ENCODE measurements at places on chromosomes 1 and 21.
A peak's percentile ranks its signal among the peaks of the same experiment; 100 is the strongest.

DNA sequence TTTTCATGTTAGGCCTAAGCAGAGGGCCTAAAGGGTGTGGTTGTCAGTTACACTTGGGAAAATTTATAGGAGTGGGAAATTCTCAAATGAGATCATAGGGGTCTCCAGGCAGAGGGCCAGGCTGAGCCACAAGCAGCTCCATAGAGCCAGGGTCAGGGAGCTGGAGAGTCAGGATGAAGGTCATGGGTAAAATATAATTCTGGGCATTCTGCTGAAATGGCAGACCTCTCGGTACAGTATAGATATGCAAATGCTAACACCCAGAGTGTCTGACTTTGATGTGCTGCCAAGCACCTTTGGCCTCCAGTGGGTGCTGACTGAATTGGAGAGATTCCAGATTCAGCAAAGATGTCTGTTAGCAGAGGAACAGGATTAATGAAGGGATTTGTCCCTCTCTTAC lies 40.1 kb downstream of the DNM3 start:
- no peak for DNase-seq

DNA sequence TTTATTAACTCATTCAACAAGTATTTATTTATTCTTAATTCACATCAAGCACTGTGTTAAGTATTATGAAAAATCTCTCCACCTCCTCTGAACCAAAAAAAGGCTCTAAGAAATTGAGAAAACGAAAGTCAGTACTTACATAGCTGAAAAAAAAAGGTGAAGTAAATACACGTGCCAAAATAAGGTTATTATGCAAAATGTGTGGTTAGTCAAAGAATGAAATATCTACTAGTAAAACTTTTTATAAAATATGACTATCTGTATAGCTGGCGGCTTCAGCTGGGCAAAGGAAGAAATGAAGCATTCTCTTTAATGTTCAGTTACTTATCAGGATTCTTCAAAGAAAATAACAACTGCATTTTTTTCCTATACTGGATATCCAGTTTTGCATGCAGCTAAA lies 35.5 kb upstream of the ASPM start:
- no peak for DNase-seq

DNA sequence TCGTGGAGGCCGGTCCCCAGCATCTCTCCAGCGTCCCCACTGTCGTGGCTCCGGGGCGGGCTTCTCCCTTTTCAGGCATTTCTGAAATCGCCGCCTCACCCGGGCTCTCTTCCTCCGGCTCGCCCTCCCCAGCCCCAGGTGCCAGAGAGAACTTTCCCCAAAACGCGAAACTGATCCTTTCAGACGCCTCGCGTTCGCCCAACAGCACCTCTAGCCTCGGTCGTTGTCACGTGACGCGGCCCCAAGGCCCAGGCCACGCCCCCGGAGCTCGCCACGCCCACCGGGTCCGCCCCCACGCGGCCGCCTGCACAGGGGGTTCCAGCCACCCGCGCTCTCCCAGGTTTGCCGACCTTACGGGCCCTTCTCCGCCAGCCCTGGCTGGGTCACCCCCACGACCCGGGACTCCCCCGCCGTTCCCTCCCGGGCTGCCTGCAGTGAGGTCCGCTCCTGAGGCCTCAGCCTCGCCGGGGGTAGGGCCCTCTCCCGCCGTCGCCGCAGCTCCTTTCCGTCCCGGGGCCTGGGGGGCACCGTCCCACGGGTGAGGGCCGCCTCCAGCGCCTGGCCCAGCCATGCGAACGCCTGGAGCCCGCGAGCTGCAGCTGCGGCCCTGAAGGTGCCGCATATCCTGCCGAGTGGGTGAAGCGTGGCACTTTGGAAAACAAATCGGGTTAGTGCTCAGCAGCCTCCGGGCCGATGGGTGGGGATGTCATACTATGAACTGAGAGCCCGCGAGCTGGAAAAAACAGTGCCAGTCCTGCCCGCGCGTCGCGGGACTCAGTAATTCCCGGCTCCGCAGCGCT lies 21.0 kb downstream of the H3-3A start:
- DNase-seq: peak; percentile 94

DNA sequence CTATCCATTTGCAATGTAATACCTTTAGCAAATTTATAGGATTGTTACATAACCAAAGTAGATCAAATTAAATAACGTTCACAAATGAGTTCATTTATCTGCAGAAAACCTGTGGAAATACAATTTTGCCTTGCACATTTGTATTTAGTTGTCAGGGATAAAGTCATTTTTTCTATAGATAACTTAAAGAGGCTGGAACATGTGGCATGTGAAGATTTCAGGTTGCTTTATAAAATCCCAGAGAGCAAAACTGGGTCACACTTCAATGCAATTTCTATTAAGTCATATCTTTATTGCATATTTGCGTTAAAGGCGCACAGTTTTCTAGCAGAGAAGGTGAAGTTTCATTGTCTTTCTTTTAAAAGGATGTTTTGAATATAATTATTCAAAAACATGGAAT lies 342.4 kb downstream of the USP25 start:
- no peak for DNase-seq

DNA sequence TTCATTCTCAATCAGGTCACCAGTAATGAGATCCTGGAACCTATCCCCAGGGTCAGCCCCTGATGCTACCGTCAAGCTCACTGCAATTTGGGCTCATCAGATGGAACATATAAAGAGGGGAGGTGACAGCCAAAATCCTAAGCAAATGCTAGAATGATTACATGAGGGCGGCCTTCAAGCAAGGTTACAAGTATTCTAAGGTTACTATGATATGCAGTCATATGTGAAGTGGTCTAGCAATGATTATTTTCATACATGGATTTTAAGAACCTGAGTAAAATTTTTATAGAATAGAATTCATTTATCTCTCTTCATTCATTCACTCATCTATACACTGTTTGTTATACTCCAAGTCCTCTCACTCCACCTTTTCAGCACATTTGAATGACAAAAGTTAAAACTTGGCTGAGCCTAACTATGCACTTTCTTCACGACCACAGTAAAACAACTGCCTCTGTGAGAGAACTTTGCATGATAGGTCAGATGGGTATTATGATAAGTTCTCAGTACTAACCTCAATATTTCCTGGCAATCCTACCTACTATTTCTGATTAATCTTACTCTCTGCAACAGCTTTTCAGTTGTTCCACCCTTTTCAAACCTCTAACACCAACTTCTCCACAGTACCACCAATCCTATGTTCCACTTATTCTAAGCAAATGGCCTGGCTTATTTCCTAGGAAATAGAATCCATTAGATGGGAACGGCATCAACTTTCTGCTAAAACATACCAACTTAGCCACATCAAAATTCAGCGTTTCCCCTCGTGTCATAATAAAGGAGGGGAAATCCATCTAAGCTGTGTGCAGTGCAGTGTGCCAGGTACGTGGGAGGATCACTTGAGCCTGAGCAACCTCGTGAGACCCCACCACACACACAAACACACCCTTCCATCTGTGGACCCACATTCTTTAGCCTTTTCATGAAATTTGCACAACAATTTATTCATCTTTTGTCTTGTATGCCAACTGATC lies 32.0 kb downstream of the LHX9 start:
- DNase-seq: peak; percentile 41

- no peak for DNase-seq
Observed at GRCh38 chr1:6456800-6457466, 9.0 kb downstream of the TNFRSF25 start.

DNA sequence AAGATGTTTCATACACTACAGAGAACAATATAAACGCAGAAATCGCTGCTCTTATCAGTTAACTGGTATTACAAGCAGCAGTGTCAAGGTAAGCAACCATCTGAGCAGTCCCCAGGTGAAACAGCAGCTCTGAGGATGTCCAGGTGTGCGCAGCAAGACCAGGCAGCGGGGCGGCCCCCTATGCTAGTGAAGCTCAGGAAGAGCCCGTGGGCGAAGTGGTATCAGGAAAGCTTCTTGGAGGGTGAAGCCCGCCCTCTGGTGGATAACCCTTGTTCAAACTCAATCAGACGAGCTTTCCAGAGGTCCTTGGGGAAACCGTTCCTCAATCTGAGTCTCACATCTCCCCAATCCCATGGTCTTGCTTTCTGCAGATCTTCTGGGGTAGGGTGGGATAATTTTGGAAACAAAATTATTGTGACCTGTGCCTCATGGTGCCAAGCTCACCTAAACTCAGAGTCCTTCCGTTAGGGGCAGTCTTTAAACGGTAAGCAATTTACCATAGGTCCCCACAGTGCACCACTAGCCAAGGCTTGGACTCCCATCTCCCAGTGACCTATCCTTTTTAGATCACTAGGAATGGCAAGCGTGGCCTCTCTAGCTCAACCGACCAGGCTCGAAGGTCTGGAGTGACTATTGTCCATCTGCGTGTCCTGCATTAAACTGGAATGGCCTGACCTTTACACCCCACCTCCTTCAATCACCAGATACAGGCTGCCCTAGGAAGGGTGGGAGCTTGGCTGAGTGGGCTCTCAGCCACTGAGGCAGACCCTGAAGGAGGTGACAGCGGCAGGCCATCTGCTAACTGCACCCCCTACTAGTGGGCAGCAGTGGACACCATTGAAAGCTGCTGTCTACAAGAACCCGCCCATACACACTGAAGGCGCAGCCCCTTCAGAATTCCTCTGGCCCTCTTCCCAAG lies 13.6 kb upstream of the FAM110D start:
- DNase-seq: peak; percentile 79

DNA sequence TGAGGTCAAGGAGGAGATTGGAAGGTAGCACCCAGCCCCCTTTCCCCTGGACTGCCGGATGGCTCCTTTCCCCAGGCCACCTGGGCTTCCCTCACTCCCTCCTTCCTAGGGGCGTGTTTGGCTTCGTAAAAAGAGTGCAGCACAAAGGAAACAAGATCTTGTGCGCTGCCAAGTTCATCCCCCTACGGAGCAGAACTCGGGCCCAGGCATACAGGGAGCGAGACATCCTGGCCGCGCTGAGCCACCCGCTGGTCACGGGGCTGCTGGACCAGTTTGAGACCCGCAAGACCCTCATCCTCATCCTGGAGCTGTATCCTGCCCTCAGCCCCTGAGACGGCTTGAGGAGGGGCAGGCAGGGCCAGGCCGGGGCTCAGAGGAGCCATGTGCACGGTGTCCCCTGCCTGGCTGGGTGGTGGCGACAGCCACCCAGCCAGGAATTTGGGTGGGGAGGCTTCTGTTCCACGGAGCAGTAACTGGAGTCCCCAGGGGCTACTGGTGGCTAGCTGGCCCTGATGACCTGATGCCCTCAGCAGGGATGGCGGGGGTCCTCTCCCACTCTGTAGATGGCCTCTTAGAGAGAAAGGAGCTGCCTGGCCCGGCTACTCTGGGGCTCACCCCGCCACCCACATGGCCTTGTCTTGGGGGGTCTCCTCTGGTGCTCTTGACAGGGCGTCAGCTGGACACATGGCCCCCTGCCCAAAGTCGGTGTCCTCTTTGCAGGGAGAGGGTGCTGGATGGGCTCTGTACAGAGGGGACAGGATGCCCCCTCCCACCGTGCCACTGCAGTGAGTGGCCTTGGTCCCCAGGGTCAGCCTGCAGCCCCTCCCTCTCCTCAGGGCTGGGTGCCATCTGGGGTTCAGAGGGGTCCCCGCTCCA lies 39.5 kb downstream of the TRIM11 start:
- DNase-seq: no peak

DNA sequence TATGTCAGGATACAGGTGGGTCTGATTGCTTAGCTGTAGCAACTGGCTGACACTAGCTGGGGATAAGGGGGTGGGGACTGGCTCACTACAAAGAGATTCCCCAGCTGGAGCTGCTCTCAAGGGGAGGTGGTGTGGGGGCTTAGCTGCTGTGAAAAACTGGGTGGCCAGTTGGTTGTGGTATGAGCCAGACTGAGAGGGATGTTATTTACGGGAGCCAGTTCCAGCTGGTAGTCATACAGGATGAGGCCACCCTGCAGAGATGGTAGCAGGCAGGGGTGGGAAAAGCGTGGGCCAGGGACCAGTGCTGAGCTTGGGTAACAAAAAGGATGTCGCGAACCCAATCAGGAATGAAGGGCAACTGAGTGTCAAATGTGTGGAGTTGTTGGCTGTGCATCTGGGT lies 204.0 kb upstream of the C21orf91 start:
- no peak for DNase-seq

GRCh38 chr1:27383039-27383605 lies at the start of gene CD164L2:
Gene CD164L2 (minus strand): TSS chr1:27383333. CDS start chr1:27383239, 94 bp downstream.
- DNase-seq: peak; percentile 43

DNA sequence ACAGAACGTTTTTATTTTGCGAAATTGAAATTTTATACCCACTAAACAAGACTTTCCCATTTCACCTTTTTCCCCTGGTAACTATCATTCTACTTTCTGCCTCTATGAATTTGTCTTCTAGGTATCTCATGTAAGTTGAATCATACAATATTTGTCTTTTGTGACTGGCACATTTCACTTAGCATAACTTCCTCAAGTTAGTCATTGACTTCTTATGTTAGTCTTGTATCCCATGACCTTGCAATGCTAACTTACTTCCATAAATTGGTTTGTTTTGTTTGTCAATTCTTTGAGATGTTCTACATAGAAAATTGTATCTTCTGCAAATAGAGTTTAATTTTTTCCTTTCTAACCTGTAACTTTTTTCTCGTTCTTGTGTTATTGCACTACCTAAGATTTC lies 26.9 kb downstream of the SH3BP5L start:
- no peak for DNase-seq

DNA sequence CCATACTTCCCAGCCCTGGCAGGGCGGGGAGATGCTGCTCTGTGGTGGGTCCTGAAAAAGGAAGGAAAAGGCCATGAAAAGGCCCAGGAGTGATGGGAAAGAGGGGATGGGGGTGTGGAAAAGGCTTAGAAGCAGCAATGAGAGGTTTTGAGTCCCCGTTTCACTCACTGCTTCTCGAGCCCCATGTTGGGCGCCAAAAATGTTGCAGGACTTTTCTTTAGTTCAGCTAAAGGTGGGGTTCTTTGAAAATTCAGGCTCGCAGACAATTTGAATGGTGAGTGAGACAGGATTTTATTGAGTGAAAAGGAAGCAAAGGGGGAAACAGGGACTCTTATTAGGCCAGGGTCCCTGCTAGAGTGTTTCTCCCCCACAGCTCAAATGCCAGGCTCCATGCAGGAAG lies 93.1 kb downstream of the MRPS6 start:
- peak; percentile 3 for DNase-seq

DNA sequence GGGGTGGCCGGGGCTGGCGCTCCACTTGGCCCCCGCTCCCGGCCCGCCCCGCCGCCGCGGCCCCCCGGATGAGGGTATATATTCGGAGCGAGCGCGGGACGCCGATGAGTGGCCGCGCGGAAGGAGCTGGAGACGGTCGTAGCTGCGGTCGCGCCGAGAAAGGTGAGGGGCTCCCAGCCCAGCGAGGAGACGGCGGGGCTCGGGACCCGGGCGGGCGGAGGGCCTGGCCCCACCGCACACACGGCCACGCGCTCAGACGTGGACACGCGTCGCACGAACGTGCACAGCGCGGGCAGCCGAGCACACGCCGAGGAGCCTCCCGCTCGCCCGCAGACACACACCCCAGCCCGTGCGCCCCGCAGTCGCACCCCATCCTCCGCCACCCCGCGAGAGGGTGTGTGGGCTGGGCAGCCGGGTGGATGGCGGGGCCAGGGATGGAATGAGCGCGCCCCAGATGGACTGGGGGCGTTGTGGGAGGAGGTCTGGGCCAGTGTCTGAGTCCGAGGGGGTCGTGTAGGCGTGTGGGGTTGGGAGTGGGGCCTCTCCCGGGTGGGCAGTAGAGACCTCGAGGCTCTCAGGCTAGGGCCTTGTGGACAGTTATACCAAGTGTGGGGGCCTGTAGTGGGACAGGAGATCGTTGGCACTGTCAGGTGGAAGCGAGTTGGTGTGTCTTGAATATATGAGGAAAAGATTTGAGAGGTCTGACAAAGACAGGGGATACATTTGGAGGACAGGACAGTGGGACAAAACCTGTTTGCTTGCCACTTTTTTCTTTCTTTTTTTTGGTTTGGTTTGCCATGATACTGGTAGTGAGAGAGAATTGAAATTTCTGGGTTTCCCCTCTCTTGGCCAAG lies at the start of gene UAP1:
TSS of gene UAP1 (plus strand) at position 107 of the 854 bp plus-strand sequence. CDS start 4,347 bp downstream, outside the sequence.
- DNase-seq: no peak

GRCh38 chr1:244445320-244446181 lies 6.2 kb downstream of the ADSS2 start:
- no peak for DNase-seq
